ENCODE measurements at places on chromosomes 11 and 22. TPM values are rescaled to one million over a fixed set of nuclear protein-coding genes. Genes with fewer than 3 reads are reported as not detected.

Gene FAM181B
- not detected for total RNA-seq

Gene GTF2H1
- total RNA-seq, result 51.4 TPM

Gene OR51B4
- 0.22 TPM for total RNA-seq

Gene SERHL2
- total RNA-seq, result 1.6 TPM

Gene H19
- total RNA-seq, result 1.2 TPM

Gene OR52E5
- not detected for total RNA-seq

Gene MYRF
- 10.2 TPM for total RNA-seq

Gene ACR
- not detected for total RNA-seq
